ENCODE measurements at places on chromosomes 11 and 22.

DNA sequence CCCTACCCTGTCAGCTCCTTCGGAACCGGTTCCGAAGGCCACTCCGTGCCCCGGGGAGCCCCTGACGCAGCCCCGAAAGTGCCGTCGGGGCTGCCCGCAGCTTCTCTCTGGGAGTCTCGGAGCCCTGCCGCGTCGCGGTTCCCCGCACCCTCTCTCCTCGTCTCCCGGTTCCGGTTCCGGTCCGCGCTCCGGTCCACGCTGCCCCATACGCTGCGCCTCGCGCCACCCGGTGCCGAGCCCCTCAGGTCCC lies 618 bp downstream of the MTA2 start:
- peak; percentile 64 for DNase-seq

DNA sequence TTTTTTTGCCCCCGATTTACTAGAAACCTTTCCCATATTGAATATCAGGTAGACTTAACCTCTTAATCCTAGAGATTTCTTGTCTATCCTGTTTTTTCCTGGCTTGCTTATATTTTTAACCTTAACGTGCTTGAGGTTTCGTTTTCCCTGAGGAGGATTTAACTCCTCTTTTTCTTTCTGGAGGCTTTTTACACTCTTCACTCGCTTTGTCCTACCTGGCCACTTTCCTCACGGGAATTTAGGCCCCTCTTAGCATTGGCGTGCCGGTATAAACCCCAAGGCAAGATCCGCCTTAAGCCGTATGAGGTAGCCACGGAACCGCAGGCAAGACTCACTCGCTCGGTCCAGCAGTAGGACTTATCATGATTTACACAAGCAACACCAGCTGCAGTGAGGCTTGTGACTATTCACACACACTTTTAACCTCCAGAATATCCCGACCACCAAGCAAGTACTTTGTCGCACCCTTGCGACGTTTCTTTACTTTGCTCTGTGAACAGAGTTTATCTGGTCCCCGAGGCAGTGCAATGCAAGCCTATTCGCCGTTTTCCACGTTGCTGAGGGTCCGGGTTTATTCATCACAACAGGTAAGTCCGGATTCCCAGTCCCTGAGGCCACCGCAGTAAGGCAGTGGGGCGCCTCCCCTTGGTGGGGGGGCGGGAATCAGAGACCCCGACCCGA lies 20.6 kb upstream of the ALDH3B2 start:
- no peak for DNase-seq

DNA sequence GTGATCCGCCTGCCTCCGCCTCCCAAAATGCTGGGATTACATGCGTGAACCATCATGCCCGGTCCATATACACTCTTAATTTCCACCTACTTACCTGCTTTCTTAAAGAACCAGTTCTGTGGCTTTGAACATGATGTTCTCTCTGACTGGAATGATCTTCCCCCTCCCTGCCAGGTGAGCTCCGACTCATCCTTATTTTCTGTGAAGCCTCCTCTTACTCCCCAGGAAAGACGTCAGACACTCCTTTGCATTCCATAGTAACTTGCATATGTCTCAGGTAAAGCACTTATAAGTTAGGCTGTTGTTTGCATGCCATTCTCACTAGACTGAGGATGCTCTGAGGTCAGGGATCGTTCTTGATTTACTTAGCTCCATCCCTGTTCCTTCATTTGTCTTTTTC lies 91.8 kb upstream of the RAB1B start:
- DNase-seq = no peak

DNA sequence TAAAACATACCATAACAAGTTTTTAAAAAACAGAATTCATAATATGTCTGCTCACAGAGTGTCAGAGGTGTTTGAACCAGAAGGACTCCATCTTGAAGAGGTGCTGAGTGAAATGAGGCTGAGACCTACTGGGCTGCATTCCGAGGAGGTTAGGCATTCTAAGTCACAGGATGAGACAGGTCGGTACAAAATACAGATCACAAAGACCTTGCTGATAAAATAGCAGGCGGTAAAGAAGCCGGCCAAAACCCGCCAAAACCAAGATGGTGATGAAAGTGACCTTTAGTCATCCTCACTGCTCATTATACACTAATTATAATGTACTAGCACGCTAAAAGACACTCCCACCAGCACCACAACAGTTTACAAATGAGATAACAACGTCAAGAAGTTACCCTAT lies 116.4 kb downstream of the ARHGAP32 start:
- DNase-seq = no peak

DNA sequence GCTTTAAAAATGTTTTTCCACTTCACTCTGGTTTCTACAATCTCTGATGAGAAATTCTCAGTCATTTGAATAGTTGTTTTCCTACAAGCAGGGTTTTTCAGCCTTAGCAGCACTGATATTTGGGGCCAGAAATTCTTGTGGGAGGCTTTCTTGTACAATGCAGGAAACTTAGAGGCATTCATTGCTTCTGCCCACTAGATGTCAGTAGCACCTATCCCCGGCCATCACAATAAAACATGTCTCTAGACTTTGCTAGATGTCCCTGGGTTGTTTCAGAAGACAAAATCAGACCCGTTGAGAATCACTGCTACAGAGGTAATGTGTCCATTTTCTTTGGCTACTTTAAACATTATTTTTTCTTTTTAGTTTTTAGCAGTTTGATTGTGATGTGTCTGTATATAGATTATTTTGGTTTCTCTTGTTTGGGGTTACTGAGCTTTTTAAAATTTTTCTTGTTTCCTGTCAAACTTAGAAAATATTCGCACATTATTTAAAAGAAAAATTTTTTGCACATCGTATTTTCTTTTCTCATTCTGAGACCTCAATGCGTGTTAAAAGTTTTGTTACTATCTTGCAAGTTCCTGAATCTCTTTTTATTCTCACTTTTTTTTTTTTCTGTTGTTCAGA lies 60.8 kb upstream of the CCDC179 start:
- DNase-seq = no peak
